Activated CD8-positive, alpha-beta memory T cell treated with anti-CD3 and anti-CD28 coated beads for 1 hour (primary cell): ENCODE measurements at places on chromosomes 7 and 10.

DNA sequence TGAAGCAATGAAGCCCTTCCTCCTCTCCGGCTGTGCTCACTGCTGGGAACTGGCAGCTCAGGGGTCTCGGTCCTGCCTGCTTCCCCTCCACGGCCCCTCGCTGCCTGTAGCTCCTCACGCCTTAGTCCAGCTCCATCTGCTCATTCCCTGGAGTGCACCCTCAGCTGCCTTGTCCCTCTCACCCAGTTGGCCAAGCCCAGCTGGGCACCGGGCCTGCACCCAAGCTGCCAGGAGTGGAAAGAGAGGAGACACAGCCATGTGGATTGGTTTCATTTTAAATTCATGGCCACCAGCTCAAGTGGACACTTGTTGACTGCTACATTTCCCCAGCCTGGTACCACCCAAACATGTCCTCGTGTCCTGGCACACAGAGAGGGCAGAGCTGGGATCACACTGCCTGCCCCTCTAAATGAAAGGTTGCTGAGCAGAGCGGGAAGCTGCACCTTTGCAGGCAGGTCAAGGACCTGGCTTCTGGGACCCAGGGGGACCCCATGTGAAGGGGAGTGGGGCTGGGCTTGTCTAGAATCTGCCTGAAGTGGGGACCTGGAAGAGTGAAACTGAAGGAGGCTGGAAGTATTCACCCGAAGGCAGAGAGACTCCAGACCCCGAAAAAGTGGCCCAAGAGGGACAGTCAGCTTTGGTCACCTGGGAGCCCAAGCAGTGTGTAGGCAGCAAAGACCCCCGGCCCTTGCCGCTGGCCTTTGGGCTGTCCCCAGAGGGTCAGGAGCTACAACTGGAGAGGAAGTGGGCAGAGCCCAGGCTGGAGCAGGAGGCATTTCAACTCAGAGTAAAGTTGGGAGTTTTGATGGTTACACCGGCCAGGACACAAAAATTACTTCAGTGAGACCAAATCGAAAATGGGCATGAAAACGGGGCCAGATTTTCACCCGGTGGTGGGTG, 15.0 kb upstream of the BNIP3 start:
- no peak for DNase-seq

DNA sequence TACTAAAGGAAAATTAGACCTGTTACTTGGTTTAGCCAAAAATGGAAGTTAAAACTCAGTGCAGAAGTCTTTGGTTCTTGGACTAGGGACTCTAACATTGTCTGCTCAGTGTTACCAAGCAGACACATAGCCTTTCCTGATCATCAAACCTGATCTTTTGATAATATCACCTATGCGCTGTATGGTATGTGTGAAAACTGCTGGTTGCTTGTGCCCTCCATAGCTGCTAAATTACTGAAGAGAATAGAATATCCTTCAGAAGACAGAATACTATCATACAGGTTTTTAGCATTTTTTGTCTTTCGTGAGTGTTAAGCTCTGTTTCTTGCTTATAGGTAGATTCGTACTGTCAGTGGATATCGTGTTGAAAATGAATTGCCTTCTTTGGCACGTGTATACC, 68.7 kb downstream of the ST7 start:
- no peak for DNase-seq

DNA sequence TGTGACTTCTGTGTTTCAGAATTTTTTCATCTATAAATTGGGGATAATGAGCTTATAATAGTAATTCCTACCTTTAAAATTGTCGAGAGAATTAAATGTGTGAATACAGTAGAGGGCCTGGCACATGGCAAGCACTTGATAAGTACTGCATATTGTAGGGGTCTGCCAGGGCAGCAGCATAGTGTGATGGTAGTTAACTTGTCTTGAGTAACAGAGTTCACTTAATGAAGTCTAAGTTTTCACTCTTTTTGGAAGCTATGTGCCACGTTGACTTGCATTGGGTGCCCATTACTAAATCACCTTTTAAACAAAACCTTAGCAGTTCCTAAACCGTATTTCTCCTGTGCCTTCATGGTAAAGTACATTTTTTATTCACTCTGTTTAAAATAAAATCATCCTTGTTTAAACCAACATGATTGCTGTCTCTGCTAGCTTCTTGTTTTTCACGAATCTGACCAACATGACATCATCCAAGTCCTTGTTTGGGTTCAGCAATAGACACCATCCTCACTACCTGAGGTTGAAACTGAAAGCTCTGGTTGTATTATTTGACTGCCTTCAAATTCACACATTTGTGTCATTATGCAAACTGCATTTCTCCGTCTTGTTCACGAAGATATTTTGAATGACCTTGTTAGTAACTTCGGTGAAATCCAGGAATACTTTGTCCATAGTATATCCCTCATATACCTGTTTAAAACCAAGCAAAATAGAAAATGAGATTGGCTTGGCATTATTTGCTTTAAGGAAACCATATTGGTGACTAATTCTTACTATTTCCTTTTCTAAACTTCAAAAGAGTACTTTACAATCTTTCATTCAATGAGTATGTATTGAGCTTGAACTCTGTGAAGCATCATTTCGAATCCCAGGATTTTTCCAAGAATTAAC, 340.2 kb downstream of the SUGCT start:
- no peak for DNase-seq

DNA sequence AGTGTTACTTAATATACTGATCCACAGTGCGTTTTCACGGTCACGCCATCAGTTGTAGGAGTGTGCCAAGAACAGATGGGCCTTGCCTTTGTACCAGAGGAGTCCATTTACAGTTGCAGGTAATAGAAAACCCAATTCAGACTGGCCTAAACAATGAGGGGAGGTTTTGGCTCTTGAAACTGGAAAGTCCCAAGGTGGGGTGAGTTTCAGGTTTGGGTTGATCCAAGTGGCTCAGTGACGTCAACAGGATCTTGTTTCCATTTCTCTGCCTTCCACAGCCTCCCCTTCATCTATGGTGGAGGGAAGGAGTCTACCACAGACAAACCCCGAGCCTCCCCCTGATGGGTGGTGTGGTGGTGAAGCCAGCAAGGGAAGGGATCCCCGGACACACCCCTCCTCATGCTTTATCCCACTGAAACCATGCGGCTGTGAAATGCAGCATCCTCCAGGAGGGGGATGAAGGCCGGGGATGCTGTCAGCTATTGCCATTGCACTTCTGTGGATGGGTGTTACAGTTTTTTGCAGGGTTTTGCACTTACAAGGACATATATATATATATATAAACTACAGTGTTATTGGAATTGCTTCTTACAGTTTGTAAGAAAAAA, 14.8 kb upstream of the SH2D4B start:
- no peak for DNase-seq

- DNase-seq: no peak
Measured at GRCh38 chr10:33109788-33110469, 151.9 kb upstream of the ITGB1 start.

GRCh38 chr7:117164620-117165019, 158.2 kb downstream of the WNT2 start:
- DNase-seq: no peak

GRCh38 chr10:69416695-69417094, at the start of gene TACR2:
Gene TACR2, minus strand, starts transcription at chr10:69416918. Its CDS starts 595 bp downstream, at chr10:69416323.
- DNase-seq: no peak

- no peak for DNase-seq
Measured at GRCh38 chr7:93146472-93147141, 1.6 kb downstream of the SAMD9L start.

DNA sequence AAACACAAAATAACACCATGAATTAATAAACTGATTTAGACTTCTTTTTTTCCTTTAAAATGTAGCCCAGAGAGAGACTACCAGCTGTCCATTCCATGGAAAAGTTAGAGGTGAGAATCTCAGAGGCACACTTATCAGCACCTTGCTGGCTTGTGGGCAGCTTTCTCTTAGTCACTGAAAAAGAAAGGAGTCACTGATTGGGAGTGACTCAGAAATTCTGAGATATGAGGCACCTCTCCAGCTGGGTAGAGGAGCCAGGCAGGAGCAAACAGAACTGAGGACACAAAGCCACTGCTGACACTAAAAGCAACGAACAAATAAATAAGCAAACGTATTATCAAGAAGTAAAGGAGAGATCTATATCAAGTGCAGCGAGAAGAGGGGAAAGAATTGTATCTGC, 310.6 kb downstream of the PARD3 start:
- no peak for DNase-seq

DNA sequence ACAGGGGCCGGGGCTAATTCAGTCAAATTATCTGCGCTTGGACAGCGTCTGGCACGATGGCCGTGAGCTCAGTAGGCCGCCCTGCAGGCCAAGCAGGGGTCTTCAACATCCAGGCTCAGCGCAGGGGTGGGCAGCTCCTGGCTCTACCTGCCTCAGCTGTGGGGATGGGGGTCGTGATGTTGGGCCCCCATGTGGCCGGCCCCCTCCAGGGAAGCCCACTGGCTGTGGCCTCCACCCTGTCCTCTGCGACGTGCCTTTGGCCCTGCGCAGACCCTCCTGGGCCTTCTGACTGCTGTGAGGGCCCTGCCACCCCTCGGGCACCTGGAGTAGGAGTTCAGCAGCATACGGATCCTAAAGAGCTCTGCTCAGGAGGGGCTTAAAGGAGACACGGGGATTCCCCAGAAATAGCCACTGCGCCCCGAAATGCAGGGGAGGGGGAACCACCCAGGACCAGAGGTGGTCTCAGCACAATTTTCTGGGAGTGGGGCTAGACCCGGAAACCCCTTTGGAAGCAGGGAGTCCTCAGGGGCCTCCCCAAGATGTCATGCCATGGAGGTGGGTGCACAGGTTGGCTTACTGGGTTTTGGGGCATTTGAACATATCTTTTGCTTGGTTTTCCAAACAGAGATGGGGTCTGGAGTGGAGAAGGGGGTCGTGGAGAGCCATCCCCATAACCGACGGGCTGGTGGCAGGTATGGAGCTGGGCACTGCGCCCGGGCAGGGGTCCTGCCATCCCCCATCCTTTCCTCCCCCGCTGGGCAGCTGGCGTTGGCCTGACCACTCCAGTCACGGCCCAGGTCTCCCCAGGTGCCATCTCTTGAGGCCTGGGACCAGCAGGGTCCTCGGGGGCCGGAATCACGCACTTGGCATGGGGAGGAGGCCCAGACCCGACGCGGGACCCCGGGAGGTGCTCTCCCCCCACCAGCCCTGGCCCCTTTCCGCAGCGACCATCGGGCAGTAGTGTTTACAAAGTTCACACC, 4.0 kb upstream of the ADAP1 start:
- no peak for DNase-seq

DNA sequence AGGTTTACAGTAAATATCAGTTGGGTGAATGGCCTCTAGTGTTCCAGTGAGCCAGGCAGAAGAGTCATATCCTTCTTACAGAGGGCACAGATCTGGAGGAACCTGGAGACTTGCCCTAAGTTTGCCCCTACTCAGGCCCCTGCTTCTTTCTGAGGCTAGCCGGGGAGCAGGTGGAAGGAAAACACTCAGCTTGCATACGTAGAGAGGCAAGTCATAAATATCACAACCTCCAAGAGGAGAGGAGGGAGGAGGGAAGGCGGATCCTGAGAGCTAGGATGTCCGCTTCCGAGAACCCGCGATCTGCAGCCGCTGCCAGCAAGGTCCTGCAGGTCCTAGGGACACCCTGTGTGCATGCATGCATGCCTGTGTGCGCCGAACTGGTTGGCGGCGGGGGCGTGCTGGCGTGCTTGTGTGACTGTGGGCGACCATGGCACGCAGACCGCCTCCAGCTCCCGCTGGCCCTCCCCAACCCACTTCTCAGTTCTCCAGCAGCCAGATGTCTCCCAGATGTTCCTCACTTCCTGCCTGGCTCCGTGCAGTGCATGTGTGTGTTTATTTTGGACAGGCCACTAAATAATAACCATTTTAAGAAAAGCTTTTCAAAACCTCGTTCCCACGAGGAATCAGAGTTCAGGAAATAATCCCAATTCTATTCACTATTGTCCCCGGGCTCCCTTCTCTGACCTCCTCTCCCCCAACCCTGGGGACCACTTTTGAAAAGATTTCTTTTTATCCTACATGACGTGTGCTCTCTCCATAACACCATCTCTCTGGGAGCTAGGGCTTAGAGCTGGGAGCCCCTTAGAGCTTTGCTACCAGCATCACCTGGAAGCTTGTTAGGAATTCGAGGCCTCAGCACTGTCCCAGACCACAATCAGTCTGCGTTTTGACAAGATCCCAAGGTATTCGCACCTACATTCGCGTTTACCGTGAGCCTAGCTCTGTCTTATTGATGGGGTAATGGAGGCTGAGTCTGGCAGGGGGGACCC, 32.4 kb downstream of the UNC5B start:
- no peak for DNase-seq

GRCh38 chr7:156152390-156152789, 340.1 kb upstream of the SHH start:
- DNase-seq: no peak

DNA sequence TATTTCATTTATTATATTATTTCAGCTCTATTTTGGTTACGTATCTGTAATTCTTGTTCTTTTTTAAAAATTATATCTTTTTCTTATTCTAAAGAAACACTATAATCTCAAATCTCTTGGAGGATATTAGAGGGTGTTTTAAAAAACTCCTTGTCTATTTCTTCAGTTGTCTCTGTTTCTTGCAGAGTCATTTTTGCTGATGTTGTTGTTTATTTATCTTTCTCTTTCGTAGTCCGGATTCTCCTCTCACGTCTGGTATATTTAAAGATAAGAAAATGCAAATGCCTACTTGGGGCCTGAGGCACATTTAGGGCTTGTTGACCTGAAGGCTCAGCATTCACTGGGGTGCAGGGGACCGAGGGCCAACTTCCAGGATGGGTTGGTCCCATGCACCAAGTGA, 181.2 kb upstream of the CTBP2 start:
- no peak for DNase-seq

DNA sequence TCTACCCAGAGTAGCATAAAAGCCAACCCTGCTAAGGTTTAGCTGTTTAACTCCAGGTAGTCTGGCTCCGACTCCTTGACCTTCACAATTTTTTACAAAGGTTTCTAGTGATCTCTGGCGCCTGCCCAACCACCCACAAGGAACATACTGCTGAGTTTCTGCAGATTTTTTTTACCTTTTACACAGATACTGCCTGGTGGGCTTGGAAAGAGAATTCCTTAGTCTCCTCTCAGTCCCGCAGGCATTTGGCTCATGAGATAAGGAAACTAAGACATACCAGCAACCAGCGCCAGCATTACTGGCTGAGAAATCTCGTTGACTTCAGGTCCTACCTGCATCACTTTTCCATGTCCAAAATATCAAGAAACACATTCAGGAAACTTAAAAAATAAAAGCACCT, 51.1 kb upstream of the LYZL1 start:
- no peak for DNase-seq

DNA sequence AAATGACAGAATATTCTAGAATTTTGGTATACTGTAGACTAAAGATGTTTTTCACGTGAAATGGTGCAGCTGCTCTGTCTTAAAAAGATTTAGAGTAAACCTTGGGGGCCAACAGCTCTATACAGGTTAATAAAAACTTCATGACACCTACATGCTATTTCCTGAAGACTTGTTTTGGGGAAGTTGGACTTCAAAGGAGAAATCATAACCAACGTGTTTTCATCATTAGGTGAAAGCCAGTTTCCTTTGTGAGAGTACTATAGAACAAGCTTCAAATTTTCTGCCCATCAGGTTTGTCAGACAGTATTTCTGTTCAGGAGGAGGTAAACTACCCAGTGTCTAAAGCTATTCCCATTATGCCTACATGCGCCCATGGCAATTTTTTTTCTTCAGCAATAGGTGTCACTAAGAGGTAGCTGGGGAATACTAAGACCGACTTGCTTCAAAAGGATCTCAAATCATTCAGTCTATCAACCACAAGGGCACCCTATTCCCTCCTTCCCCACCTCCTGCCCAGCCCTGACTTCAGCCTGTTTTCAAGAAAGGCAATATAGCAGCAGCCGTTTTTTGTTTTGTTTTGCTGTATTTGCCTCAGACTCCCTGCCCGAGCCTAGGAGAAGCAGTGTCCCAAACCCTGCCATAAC, 237.3 kb upstream of the SP8 start:
- no peak for DNase-seq

GRCh38 chr10:72334196-72334824, 20.4 kb downstream of the DNAJB12 start:
- DNase-seq: no peak

GRCh38 chr7:2990949-2991470, 52.7 kb downstream of the CARD11 start:
- DNase-seq: no peak
